8988T (cell line): ENCODE measurements at places on chromosomes 4 and X.

- no peak for DNase-seq
These were observed 283.6 kb downstream of the CFAP299 start for GRCh38 chr4:80619070-80619674.

DNA sequence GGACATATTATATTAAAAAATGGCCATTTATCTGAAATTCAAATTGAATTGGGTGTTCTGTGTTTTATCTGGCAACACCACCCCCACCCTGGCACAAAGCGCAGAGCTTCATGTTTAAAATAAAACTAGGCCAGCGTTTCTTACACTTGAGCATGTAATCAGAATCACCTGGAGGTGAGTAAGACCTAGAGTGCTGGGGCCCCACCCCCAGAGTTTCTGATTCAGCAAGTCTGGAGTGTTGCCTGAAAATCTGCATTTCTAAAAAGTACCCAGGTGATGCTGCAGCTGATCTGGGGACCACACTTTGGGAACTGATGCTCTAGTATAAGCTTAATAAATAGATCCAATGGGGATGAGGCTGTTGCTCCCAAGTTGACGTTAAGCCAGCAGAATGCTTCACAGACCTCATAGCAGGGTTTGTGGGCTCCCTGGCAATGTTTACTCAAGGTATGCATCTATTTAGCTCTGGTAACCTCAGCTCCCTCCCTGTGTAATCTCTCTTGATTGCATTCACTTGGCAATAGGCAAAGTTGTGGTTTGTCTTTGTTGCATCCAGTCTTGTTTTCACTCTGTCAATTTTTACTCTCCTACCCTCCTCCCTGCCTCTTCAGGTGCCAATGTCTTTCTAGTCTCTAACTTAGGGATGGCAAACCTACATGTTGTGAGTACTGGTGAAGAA lies 99.8 kb upstream of the TEX13D start:
- DNase-seq: no peak

DNA sequence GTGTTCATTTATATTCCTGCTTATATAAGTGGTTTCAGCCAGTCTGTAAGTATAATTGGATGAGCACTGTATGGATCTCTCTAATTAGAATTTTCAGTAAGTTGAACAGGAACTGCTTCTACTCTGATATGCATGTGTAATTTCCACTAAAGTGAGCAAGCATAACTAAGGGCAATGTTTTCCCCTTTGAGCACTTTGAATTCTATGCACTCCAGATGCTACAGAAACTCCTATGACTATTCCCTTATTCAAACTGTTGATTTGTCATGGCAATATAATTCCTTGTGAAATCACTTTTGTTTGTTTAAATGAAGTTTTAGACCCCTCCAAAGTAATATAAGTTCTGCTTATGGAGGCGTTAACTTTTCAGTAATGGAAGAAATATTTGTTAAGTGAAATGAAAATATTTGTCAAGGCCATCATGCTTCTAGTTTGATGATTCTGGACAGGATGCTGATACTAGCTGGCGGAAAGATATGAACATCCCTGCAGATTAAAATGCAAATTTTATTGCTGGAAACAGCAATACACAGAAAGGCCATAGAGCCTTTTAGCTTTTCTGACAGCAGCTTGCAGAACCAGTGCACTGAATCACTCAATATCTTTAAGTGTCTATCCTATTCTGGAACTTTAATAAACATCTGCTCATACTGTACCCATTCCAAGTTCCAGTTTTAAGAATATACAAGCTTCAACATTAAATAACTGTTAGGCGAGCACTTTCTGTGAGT lies 1460.8 kb downstream of the RAPGEF2 start:
- no peak for DNase-seq

- no peak for DNase-seq
These were observed 408.0 kb upstream of the SPOCK3 start for GRCh38 chr4:167642250-167642649.

DNA sequence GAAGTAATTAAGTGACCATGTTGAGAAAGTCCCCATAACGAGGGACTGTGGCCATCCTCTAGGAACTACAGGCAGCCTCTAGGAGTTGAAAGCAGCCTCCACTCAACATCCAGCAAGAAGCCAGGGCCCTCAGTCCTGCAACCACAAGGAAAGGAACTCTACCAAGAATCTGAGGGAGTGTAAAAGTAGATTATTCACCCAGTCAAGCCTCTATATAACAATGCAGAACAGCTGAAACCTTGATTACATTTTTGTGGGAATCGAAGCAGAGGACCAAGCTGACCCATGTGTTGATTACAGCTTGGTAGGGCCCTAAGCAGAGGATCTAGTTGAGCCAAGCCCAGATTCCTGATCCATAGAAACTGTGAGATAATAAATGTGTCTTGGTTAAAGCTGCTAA lies 17.1 kb downstream of the RPS6KA6 start:
- no peak for DNase-seq

GRCh38 chr4:165478260-165478659 lies 99.5 kb downstream of the CPE start:
- no peak for DNase-seq

- no peak for DNase-seq
These were observed at the start of gene FGF13 for GRCh38 chrX:138711399-138712347. TSS of gene FGF13 (minus strand) at chrX:138711717. CDS start at chrX:138711003, 714 bp downstream.

DNA sequence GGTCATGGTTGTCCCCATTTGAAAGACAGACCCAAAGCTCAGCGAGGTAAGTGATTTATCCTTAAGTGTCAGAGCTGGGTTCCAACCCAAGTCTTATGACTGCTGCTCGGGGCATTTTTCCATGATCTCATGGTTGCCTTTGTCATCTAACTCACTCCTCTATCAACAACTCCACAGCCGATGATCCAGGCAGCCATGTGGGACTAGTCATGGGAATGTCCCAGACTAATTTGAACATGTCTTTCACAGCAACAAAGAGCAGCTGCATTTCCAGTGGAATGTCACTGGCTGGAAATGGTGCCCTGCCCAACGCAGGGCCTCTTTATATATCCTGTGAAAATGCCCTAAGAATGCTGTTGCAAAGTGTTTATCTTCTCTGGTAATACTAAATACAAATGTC lies 284.8 kb upstream of the PPARGC1A start:
- DNase-seq: no peak

DNA sequence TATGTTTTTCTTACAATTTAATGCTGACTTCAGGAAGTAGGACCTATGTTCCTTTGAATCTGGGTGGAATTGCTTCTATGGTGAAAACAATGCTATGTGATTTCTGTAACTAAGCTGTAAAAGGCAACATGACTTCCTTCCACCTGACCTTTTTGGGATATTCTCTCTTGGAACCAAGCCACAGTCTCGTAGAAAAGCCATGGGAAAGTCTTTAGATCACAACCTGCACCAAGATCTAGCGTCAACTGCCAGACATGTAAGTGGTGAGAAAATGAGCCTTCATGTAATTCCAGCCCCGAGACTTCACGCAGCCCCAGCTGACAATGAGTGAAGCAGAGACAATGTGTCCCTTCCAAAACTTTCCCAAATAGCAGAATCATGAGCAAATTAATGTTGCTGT lies 297.0 kb upstream of the DCAF8L1 start:
- DNase-seq: no peak

- no peak for DNase-seq
These were observed 170.3 kb downstream of the COX18 start for GRCh38 chr4:72899214-72899613.

DNA sequence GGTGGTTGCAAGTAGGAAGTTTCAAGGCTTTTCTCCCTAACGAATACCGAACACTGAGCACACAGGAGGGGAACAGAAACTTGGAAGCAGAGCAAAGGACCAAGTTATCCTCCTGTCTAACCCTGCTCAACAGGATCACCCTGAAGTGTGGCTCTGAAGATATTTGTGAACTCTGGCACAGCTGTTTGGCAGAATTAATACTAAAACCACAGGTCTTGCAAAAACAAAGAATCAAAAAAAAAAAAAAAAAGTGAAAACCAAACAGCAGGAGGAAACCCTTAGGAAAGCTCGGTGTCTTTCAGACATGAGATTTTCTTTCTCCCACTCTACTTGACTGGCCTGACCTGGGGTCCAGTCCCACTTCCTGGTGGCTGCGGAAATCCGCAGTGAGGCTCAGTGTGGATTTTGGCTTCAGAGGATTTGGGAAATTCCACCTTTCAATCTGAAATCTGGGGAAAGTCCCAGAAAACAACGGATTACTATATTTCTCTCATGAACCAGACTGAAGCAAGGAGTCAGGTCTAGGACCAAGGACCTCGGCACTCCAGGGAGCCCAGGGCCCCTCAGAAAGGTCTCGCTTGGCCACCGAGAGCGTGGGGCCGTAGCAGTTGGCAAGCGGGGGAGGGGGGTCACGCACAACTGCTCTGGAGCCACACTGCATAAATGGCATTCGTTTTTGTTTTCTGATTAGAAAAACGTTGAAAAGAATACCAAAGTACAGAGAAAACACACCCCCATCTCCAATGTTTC lies 867 bp downstream of the TIFA start:
- no peak for DNase-seq

DNA sequence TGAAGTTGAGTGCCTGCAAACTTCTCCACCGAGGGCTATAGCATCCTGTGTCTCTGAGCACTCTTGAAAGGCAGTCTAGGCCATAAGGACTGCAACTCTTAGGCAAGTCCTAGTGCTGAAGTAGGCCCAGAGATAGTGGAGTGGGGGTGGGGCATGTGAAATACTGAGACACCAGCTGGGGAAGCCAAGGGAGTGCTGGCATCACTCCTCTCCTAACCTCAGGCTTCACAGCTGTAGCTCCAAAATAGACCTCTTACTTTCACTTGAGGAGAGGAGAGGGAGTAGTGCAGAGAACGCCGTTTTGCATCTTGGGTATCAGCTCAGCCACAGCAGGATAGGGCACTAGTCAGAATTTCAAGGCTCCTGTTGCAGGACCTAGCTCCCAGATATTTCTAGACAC lies 56.2 kb upstream of the CYSLTR1 start:
- DNase-seq: no peak

- DNase-seq: no peak
These were observed 10.1 kb downstream of the CISD2 start for GRCh38 chr4:102878901-102879300.

GRCh38 chrX:123878252-123878721 lies 18.4 kb downstream of the XIAP start:
- DNase-seq: no peak

GRCh38 chr4:129254126-129254525 lies 158.2 kb downstream of the C4orf33 start:
- no peak for DNase-seq

DNA sequence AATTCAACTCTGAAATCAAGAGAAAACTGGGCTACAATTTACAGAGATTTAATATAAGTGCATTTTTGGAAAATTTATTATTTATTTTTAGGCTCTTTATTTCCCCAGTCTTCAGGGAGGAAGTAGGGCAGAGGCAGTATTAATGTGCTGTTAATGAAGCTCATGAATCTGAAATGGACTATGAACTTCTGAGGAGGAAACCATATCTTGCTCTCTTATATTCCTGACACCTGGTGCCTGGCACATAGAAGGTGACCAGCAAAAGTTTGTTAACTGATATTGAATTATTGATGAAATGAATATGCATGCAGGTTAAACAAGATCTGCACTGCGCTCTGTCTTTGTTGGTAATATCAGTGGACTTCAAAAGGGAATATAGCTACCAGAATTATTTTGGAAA lies 55.1 kb downstream of the UGT8 start:
- no peak for DNase-seq

GRCh38 chr4:150852216-150852615 lies 162.9 kb downstream of the LRBA start:
- no peak for DNase-seq

GRCh38 chr4:107896158-107896645 lies 35.1 kb upstream of the CYP2U1 start:
- peak; percentile 12 for DNase-seq

DNA sequence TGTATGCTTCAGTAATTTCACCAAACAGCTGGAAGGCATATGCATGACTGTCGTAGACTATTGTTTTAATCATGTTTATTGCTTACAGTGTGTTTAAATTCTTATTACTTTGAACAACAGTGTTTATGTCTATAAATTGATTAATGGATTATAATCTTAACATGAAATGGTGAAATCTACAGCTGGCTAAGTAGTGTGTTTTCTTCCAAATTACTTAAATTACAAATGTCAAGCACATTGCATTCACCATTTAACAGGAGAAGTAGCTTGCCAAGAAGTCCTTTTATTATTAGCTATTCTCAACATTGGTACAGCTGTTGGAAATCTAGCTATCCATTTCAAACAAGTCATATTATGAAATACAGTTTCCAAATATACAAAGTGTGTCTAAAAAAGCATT lies 849.3 kb upstream of the PCDH10 start:
- no peak for DNase-seq

DNA sequence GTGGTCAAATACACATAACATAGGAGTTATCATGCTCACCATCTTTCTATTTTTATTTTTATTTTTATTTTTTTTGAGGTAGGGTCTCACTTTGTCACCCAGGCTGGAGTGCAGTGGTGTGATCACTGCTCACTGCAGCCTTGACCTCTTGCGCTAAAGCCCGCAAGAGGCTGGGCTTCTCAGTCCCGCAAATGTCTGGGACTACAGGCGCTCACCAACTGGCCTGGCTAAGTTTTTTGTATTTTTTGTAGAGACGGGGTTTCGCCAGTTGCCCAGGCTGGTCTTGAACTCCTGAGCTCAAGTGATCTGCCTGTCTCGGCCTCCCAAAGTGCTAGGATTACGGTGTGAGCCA lies 295 bp upstream of the TLR10 start:
- no peak for DNase-seq

DNA sequence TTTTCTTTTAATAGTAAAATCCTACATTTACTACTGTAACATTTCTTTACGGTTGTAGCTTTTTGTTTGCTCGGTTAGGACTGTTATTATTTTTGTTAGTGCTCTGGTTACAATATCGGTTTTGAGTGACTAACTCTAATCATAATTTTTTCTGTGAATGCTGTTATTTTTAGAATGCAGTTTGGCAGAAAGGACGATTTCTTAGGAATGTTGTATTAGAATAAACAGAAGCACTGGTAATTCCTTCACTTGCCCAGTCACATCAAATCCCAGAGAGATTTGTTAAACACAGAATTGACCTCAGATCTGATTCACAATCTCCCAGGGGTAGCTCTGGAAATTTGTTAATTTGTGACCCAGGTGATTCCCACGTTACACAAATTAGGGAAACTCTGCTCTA lies 21.7 kb downstream of the DDIT4L start:
- no peak for DNase-seq

- no peak for DNase-seq
These were observed 237.6 kb downstream of the DHRSX start for GRCh38 chrX:2263203-2263602.

DNA sequence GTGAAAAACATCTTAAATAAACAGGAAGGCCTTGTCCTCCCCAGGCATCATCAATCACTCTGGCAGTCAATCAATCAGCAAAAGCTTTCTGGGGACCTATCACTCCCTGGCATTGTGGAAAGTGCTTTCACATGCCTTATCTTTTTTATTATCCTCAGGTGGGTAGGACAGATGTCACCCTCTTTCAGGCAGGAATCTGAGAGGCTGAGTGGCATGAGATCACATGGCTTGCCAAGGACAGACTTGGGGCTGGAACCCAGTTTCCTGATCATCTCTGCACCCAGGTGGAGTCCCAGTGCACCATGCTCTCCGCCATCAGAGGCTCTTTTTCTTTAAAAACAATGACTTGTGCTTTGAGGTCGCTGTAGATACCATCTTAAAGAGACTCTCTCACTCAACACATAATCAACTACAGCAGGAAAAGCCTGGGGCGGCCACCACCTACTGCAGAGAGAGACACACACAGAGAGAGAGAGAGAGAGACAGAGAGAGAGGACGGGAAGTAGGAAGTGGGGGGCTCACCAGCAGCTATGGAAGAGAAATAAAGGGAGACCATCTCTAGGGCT lies 282.7 kb downstream of the PTTG2 start:
- DNase-seq: no peak
